ENCODE measurements at places on chromosomes 4 and X.

- DNase-seq, result no peak
Measured at GRCh38 chr4:25760518-25761157, 102.2 kb downstream of the SEL1L3 start.

DNA sequence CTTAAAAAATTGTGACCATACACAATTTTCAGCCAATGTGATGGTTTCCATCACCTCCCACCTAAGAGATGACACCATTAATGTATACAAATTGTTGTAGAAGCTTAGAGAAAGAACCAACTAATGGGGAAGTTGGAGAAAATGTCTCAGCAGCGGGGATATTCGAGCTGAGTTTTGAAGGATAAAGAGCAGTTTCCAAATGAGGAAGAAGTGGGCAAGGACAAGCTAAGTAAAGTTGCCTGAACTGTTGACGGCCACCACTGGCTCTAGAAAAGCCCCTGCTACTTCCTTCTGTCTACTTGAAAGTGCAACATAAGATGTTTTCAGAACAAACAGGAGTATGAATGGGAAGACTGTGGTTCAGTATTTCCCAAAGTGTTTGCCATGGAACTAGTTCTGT, 92.0 kb downstream of the CHRNA9 start:
- DNase-seq, result no peak

GRCh38 chrX:111445485-111445884, 33.5 kb upstream of the DCX start:
- DNase-seq, result peak; percentile 4

- DNase-seq, result no peak
Measured at GRCh38 chr4:121049072-121049599, 23.2 kb downstream of the NDNF start.

DNA sequence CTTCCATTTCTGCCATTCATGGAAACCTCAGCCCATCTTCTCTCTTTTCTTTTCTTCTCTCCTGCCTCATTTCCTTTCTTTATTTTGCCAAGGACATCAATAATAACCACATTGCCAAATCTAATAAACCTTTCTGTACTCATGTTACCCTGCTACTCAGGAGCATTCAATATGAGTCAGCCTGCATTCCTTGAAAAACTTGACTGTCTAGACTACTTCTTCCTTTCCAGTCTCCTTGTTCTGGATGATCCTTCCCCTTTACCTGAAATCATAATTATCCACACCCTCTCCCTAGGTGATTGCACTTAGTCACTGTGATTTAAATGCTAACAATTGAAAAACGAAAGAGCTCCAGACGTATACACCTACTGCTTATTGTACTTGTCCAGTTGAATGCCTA, 253.2 kb upstream of the CENPE start:
- DNase-seq, result no peak

DNA sequence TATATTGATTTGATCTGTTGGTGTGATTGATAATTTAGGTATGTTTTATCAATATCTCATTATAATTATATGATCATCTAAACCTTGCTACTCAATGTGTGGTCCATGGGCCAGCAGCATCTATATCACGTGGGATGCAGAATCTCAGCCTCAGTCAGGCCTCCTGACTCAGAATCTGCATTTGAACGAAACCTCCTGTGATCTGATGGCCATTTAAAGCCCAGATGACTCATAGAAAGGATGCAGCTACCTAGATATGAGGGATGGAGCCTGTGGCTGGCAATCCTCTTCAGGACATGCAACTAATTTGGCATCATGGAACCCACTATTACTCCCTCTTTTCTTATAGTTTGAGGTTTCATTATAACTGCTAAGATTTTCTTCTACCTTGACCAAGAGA, 11.3 kb upstream of the CHRNA9 start:
- DNase-seq, result peak; percentile 37
